ENCODE measurements at places on chromosomes 5 and 9.
A peak's percentile ranks its signal among the peaks of the same experiment; 100 is the strongest.

DNA sequence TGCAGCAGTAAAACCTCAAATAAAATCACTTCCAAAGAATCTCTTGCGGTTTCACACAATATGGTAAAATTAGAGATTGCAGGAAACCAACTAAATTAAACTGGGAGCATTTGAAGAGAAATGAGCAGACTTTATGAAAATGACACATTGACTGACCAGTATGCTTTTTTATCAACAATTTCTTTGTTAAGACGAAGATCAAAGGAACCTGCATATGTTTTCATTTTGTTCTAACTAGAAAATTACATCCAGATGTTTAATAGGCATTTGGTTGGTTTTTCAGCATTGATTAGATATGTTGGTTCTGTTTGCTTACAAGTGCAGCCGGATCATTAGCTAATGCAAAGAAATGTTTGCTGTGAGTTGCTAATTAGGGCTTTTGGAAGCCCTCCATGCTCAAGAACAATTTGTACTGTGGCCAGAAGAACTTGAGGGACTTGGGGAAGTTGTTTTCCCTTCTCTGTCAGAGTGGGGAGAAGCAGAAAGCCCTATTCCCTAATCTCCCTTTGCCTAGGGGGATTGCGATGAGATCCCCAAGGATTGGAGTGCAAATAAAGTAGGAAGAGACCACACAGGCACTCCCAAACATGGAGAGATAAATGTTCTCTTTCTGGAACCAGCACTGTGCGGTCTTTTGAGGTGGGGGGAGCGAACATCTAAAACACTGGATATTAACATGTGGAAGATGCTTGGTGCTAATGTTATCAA lies 4.5 kb upstream of the TLE1 start:
- no peak for DNase-seq

DNA sequence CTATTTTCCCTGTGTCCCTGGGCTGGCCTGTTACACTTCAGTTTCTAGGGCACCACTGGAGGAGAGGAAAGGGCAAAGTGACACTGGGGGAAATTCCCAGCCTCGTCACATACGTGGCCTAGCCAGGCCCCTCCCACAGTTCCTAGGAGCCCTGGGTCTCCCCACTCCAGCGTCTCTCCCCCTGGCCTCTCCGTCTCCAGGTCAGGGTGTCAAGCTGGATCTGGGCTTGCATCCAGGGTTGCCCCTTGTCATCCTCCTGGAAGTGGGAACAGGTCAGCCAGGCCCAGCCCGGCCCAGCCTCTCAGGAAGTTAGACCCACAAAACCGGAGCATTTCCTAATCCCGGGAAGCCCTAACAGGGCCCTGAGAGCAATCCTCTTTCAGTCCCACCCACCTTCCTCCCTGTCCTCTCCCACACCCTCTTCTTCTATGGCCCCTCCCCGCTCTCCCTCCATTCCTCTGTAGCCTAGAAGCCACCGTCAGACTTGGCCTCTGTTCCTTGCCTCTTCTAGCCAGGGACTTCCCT lies 4.7 kb upstream of the TNIP1 start:
- DNase-seq = no peak

GRCh38 chr9:104300124-104300523 lies 203.9 kb upstream of the OR13F1 start:
- DNase-seq = no peak

DNA sequence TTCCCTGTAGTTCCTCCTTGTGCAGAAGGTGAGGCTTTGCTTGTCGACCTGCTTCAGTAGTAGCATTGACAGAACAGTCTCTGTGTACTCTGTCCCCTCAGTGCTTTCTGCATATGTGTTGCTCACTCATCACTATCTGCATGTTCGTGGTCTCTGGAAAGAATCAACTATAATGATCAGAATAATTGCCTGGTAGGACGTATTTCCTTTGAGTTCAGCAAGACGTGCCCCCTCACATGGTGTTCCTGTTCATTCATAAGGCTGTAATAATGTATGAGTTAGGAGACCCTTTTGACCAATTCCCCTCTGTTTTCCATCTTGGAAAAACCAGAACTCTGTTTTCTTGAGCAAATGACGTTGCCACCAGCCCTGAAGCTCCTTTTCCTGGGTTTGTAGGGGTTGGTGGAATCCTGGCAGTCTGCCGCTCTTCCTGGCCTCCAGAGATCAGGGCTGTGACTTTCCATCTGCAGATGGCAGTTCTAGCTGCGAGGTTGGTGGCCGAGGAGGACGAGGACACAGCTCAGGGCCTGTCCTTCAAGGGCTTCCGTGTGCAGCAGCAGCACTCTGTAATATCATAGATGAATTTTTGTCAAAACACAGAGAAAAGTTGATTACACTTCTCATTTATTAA lies 61.9 kb downstream of the EXOSC2 start:
- DNase-seq = no peak

DNA sequence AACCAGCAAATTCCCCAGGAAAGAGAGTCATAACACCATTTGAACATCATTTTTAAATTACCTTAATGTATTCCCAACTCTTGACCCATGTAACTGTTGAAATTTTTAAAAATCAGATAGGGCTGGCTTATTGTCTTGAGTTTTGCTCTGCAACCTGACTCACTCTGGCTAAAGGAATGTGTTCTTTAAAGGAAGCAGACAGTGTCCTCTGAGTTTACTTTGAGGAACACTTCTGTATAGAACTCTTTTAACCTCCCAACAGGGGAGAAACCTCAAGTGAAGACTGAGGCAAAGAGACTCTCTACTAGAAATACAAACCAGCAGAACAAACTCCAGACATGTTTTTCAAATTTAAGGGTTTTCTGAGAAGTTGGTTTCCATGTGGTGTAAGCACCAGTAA lies 248.9 kb downstream of the CWC27 start:
- DNase-seq = no peak

- DNase-seq = no peak
Observed at GRCh38 chr9:76423216-76424177, 29.3 kb upstream of the RFK start.

DNA sequence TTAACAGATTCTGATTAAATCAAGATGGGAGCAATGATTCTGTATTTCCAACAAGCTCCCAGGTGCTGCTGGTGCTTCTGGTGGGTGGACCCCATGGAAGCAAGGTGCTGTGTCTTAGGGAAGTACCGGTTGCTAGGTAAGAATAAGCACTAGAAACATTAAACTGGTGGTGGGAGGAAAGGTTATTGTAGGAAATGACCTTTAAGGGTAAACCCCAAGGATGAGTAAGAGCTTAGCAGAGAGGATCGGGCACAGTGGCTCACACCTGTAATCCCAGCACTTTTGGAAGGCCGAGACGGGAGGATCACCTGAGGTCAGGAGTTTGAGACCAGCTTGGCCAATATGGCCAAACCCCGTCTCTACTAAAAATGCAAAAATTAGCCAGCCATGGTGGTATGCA lies 16.2 kb upstream of the CREBRF start:
- no peak for DNase-seq

DNA sequence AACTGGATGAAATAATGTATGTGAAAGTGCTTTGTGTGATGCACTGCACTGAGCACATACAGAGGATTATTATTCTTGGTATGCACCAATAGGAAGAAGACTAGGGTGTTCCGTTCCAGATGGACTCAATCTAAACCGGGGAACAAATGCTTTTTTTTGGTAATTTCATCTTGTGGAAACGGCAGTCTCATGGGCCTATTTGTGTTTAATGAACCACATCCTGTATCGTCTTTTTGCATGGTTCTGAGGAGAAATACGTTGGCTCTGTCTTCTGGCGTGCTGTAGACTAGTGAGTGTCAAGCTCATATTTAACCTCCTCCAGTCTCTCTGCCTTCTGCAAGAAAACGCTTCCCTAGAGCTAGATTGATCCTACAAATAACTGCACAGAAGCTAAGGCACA lies 30.0 kb downstream of the TRIM32 start:
- no peak for DNase-seq

- no peak for DNase-seq
Observed at GRCh38 chr9:93552923-93553322, 23.5 kb upstream of the PHF2 start.

- DNase-seq = no peak
Observed at GRCh38 chr5:59299006-59299405, 594.5 kb downstream of the PDE4D start.

GRCh38 chr9:6956879-6957278 lies 199.1 kb downstream of the KDM4C start:
- DNase-seq = no peak

GRCh38 chr9:127905004-127905728 lies 5.8 kb upstream of the ST6GALNAC6 start:
- DNase-seq = peak; percentile 39

- no peak for DNase-seq
Observed at GRCh38 chr5:149615976-149616375, 34.7 kb downstream of the ARHGEF37 start.

GRCh38 chr5:138817241-138817640 lies 57.9 kb downstream of the LRRTM2 start:
- no peak for DNase-seq

GRCh38 chr9:131748411-131748955 lies 8.6 kb upstream of the RAPGEF1 start:
- DNase-seq = no peak

DNA sequence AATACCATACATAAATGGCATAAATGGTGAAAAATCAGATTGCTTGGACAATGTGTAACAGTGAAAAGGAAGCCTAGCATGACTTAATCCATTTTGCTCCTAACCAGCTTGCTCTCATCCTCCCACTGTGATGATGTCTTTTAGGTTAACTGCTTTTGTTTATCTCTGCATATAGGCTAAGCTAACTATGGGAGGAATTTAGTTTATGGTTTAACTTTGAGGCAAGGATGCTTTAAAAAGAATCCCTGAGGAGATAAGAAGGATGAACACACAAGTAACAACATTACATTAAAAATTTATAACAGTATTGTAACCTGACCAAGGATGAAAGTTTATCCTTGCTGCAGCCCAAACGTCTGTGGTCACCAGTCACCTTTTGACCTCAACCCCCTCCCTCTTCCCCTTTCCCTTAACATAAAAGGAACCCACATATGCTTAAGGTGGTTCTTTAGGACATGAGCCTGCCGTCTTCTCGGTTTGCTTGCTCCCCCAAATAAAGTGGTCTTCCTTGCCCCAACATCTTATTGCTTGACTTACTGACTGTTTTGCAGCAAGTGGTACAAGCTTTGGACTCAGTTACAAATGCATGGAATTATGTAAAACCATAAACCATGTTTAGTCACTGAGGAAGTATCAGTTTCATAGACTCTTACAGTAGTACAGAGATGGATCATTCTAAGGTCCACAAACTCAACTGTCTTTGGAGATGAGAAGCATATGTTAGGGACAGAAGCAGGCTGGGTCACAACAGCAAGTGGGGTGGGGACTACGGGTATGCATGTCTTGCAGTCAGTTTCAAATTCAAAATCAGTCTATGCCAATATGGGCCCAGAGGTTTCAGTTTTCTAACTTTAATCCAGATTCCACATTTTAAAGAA lies 31.3 kb downstream of the AGXT2 start:
- no peak for DNase-seq

DNA sequence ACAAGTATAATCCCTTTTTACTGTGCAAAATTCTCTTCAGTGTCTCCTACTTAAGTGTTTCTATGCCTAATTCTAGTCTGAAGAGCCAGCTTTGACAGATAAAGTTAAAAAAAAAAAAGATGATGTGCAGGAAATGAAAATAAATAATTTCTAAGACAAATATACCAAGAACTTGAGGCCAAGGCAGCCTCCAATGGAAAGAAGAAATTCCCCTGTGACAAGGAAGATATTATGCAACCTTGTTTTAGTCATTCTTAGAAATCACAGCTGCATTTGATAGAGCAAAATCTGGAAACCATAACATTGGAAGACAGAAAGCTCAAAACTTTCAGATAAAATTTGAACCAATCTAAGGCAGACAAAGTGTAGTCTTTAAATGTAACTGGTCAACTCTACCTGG lies 375.9 kb upstream of the TLE4 start:
- no peak for DNase-seq

GRCh38 chr9:121219530-121219929 lies 17.9 kb upstream of the RAB14 start:
- no peak for DNase-seq

DNA sequence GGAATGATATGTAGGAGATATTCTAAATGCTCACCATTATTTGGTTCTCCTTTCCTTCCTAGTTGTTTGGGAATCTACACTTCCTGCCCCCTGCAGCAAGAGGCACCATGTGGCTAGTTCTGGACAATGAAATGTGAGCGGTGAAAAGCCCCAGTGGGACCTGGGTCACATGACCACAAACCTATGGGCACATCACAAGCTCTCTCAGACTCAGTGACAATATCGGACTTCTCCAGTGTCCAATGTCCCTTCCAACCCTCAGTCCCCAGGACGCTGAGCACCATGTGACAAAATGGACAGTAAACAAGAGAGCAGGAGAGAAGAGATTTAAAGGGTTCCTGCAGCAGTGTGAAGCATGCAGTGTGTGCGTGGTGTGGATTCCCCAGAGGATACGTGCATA lies 44.6 kb upstream of the FOXE1 start:
- no peak for DNase-seq

DNA sequence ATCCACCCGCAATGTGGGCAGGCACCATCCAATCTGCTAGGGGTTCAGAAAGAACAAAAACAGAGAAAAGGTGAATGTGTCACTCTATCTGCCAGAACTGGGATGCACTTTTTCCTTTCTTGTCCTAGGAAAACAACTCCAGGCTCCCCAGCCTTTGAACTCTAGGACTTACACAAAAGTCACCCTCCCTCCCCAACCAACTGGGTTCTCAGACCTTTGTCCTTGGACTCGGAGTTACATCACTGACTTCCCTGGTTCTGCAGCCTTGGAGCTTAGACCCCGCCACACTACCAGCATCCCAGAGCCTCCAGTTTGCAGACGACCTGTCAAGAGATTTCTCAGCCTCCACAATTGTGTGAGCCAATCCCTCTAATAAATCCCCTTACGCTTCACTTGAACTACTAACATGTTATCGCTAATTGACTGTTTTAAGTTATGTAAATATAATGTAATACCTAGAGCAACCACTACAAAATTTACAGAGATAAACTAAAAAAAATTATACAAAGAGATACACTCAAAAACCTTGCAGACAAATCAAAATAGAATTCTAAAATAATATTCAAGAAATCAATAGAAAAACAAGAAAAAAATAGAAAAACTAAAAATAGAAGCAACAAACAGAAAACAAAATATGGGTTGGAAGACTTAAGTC lies 5.3 kb upstream of the UBLCP1 start:
- DNase-seq = no peak

DNA sequence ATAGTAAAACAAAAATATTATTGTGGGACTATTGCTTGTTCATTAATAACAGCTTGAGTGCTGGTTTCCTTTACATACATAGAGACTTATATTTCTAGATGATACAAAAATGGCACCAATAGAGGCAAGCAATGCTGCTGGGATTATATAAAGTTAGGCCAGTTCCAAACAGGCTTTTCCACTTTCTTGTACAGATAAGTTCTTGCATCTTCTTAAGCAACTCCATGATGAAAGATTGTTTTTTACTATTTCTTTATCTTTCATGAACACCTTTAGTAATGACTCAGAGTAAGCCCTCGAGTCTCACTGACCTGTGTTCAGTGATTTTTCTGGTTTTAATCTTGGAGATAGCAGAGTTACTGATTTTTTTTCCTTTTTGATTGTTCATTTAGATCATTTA lies 324.4 kb downstream of the PRR16 start:
- no peak for DNase-seq

- no peak for DNase-seq
Observed at GRCh38 chr5:180820788-180821321, 18.2 kb upstream of the MGAT1 start.

GRCh38 chr5:74275171-74275992 lies 365.1 kb downstream of the ENC1 start:
- no peak for DNase-seq

Data from activated B cell treated with CpG ODN at 0.5 μM for 24 hours (primary cell).